ENCODE measurements at places on chromosomes 6 and 20.

GRCh38 chr20:17504066-17504897 lies 26.9 kb downstream of the BFSP1 start:
- no peak for DNase-seq

DNA sequence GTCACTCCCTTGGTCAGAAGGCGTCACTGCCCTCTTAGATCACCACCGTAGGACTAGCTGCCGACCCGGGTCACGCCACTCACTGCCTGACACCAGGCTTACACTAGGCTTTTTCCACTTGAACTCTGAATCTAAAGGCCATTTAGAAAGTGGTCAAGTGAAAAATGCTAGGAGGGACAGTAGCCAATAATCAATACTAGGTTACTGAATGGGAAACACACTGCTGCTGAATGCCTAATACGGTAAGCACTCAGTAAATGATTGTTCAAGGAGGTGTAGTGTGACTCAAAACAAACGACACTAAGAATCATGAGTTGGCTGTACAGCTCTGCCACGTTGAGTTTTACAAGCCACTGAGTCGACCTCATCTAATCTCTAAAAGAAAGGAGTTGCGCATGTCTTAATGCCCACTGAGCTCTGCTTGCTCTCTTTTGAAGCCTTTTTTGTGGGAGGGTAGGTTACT lies 760 bp upstream of the IBTK start:
- peak; percentile 65 for DNase-seq

GRCh38 chr6:225121-225721 lies 67.1 kb upstream of the DUSP22 start:
- no peak for DNase-seq

DNA sequence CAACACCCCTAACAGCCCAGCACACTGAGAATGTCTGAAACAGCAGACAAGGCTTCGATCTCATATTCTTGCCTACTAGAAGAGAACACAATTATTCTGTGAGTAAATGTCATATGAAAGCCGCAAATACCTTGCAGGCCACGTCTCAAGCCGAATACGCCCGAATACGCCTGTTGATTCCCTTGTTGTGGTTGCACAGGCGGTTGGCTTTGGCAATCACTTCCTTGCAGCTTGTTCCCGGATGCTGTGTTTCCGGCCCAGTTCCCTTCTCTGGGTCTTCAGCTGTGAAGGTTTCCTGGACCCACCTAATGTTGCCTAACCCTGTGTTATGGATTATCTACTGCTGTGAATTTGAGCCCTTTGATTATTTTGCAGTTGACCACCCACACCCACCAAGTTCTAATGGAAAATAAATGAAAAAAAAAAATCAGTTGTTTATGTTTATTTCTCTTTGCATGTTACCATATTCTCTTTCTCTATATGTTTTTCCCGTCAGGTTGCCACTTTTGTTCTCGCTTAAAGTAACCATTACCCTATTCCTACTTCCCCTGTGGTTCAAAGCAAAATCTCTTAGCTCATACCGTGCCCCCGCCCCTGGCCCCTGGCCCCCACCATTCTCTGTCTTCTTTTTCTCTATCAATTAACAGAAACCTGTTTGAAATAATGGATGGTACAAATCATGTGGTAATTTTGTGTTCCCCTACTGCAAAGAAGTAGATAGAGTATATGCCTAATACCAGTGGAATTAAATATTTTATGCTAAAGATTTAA lies 172.4 kb downstream of the ADGB start:
- DNase-seq = no peak

DNA sequence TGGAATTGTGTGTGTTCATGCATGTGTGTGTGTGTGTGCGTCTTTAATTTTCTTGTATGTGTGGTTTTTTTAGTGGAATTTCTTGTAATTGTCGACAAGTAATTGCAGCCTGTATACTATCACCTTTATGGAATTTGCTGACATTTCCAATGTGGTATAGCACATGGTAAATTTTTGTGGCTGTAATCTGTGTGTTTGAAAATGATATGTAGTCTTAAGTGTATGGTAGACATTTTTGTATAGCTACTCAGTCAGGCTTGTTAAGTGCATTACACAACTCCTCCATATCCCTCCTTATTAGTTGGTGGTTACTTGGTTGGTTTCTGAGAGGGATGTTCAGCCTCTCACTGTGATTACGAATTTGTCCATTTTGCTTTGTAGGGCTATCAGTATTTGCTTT lies 384.5 kb upstream of the HSF2 start:
- DNase-seq = no peak

DNA sequence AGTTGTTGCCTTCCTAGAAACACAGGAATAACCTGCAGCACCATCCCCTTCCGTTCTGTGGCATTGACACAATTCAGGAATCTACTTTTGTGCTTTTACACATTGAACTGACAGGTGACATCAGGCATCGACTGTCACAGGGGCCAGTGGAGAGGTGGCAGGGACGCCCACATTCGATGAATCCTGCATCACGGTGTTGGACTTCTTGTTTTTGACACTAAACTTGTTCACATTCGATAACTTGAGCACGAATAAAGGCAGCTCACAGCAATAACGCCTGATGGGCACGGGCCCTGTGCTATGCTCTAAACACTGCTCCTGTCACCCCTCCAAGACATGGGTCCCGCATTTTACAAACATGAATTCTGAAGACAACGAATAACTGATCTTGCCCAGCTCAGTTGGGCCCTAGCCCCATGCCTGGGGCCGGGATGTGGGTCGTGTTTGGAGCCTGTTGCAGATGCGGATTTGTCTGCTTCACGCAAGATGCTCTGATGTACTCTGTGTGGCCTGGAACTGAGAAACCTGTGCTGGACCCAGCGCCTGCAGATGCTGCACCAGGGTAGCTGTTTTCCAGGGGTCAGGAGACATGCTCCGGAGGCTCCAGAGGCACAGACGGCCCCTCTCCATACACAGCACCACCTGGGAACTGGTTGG lies 75.7 kb downstream of the TTLL2 start:
- no peak for DNase-seq

GRCh38 chr6:45541934-45542333 lies 164.2 kb upstream of the SUPT3H start:
- DNase-seq = no peak

GRCh38 chr6:112639391-112639831 lies 292.3 kb downstream of the RFPL4B start:
- no peak for DNase-seq

GRCh38 chr6:130882370-130882769 lies 55.2 kb downstream of the SMLR1 start:
- no peak for DNase-seq

- no peak for DNase-seq
Observed at GRCh38 chr6:27287751-27288135, 24.3 kb downstream of the POM121L2 start.

- DNase-seq = no peak
Observed at GRCh38 chr6:79377047-79377446, 142.6 kb upstream of the HMGN3 start.

- no peak for DNase-seq
Observed at GRCh38 chr6:140178520-140178919, 804.1 kb upstream of the CITED2 start.

DNA sequence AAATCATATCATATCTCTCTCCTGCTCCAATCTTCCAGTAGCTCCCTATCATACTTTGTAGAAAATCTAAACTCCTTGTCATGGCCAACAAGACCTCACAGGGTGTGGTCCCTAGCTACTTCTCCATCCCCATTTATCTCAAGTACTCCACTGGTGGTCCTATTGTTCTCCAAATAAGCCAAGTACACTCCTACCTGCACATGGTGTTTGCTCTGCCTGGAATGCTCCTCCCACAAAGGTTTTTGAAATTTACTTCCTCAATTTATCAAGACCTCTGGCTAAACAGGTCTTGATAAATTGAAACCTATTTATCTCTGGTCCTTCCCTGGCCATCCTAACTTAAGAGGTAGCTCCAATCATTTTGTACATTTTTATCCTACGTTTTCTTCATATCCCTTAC lies 12.1 kb downstream of the TMX4 start:
- DNase-seq = no peak

GRCh38 chr6:144646093-144647056 lies 361.2 kb downstream of the UTRN start:
- no peak for DNase-seq

GRCh38 chr6:61953851-61954250 lies 332.2 kb downstream of the KHDRBS2 start:
- DNase-seq = no peak

- DNase-seq = no peak
Observed at GRCh38 chr6:108690326-108691049, 129.8 kb downstream of the FOXO3 start.

DNA sequence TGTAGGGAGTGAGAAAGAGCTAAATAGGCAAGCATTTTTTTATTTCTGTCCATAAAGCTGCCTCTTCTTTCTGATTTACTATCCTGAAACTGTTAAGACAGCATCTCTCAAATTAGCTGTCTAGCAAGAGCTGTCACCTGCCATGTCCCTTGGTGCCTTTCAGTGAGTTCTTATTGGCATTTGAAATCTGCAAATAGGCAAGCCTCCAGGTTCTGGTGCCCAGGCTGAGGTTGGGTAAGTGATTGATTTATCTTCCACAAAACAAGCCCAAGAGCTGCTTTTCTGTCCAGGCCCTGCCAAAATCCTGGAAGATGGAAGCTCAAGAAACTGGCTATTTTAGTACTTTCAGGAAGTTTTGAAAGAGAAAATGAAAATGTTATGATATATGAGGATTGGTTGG lies 22.4 kb downstream of the MANEA start:
- no peak for DNase-seq

DNA sequence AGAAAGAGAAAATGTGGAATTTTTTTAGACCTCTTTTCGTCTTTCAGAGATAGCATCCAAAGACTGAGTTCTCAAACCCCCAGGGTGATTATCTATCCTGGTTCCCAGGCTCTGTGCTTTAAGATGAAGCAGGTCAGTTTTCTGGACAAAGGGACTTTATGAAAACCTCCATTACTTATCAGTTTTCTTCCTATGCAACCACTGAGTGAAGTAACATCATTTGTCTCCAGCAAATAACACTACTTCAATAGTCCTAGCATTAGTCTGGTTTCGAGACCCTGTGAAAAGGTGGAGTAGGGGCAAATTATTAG lies 18.3 kb upstream of the HLA-DRB1 start:
- no peak for DNase-seq

GRCh38 chr6:24517659-24518543 lies 23.1 kb downstream of the ALDH5A1 start:
- no peak for DNase-seq

DNA sequence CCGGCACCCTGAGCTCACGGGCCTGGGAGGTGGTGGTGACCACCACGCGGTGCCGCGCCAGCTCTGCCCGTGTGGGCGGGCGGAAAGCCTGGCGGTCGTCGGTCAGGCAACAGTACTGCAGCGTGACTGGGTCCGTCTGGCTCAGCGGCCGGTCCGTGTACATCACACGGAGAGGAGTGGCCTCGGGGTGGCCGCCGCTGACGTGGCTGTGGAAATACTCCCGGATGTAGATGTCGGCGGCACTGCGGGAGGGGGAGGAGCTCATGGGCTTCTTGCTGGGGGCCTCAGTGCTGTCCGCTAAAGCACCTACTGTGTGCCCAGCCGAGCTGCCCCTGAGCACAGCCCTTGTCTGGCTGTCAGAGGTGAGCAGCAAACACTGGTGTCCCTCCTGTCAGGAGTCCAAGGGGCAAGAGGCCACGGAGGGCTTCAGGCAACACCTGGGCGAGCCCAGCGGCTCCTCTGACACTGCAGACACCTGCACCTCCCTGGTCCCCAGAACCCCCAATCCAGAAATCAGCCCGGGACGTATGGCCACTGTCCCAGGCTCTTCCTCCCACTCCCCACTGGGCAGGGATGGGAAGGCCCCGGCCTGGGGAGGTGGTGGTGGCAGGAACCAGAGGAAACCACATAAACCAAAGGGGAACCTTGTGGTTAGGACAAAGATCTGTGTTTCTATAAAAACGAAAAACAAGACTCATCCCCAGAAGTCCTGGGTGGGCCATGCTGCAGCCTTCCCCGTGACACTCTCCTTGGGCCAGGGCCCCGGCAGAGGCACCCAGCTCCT lies 6.5 kb downstream of the HELZ2 start:
- DNase-seq = no peak

DNA sequence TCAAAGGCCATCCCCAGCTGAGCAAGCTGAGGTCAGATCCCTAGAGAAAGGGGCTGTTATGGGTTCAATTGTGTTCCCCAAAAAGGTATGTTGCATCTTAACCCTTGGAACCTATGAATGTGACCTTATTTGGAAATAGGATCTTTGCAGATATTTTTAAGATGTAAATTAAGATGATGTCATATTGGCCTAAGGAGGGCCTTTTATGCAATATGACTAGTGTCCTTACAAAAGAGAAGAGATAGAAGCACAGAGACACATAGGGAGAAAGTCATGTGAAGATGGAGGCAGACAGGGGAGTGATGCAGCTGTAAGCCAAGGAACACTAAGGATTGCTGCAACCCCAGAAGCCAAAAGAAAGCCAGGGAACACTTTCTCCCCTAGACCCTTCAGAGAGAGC lies 144.3 kb upstream of the TAB2 start:
- DNase-seq = no peak

DNA sequence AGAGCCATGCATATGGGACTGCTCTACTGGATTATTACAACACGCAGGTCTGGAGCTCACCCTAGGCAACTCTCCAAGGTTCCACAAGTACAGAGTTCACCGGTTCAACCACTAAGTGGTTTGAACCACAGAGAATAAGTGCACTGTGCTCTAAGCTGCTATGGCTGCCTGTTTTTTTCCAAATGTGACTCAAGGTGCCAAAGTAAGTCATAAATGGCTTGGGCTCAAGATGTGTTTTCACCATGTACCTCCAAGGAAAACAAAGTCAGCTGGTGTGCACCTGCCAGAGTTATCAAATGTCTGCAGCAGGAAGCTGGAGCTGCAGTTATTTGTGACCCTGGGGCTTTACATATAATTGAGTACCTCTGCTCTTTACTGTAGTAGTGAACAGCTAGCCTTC lies 76.7 kb downstream of the PREP start:
- DNase-seq = no peak

GRCh38 chr20:43736588-43737158 lies 9.9 kb upstream of the GTSF1L start:
- no peak for DNase-seq

GRCh38 chr20:33604084-33604990 lies 57.8 kb upstream of the C20orf144 start:
- DNase-seq = no peak

DNA sequence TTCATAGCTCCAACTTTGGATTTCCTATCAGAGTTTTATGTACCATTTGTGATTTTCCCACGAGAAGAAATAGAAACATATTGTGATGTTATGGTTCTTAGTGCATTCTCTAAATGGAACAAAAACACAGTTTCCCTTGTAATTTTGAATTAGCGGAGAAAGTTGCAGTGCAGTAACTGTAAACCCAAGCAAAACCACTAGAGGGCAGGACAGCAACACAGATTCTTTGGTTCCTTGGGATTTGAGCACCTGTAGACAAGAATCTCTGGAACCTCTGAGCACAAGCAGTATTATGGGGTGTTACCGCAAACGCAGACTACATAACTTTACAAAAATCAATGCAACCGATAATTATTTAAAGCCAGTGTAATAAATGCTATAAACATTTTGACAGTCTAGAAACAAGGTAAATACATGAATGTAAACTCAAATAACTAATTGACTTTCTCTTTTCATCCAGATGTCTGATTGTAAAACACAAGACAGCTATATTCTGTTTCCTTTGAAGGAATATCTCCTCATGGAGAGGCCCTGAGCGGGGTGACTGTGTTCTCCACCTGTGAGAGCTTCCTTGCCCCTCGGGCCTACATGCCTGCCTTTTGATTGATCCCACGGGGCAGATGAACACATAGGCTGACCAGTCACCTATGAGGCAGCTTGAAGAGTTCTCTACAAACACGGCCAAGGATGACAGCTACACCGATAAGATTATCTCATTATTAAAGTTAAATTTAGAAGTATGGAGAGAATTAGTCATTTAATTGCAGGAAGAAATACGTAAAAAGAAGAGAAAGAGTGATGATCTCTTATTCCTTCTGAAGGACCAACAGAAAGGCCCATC lies 67.5 kb upstream of the COL21A1 start:
- peak; percentile 60 for DNase-seq

Measured in WERI-Rb-1 (cell line).